ENCODE measurements at places on chromosomes 4 and X.

DNA sequence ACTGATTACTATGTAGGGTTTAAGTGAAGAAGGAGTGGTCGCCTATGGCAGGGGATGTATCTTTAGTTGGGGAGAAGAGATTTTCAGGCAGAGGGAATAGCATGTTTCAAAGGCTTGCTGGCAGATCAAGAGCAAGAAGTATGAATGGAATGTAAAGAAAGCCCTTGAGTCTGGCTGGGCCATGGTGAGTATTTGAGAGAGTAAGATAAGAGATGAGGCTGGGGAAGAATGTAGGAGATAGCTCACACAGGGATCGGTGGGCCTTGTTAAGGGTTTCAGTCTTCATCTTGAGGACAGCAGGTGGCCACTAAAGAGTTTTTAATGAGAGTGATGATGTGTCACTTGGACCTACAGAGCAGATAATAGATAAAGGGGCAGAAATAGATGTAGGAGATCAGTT is 319.1 kb upstream of the RPS6KA3 start:
- DNase-seq = no peak

DNA sequence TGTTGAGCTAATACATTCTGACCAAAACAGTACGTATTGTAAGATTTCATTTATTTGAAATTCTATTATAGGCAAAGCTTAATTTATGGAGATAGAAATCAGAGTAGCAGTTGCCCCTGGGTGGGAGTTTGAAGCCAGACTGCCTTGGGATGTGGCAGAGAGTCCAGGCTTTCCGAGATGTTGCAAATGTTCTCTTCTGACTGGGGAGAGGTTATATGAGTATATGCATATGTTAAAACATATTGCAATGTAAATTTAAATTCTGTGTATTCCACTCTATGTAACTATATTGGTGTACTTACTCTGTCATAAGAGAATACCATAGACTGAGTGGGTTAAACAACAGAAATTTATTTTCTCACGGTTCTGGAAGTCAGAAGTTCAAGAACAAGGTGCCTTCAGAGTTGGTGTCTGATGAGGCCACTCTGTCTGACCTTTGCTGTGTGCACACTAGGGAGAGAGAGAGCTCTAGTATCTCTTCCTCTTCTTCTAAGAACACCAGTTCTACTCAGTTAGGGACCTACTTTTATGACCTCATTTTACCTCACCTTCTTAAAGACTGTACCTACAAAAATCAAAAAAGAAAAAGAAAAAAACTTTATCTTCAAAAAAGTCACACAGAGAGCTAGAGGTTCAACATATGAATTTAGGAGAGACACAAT is 299.3 kb upstream of the HS3ST1 start:
- DNase-seq = no peak

DNA sequence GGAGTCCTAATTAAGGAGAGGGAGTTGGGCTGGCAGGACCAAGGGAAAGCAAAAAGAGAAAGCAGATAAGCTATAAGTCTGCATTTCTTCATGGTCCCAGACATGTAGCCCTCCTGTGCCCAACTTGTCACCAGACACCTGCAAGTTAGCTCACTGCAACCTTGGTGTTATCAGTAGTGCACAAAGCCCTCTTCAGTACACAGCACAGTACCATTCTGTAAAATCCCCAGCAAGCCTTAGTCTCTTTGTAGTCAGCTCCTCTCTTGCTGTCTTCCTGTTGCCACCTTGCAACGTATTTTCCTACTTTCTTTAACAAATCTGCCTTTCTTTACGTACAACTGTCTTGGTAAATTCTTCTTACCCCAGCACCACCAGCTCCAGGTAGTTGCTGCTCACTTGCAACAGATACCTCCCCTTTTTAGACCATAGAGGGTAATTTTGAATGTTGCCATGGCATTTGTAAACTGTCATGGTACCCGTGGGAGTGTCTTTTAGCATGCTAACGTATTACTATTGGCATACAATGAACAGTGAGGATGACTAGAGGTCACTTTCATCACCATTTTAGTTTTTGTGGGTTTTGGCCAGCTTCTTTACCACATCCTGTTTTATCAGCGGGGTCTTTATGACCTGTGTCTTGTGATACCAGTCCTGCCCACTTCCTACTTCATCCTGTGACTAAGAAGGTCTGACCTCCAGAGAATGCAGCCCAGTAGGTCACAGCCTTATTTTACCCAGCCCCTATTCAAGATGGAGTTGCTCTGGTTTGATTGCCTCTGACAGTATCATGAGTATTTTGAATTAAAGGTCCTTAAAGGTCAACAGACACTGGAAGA is 28.3 kb upstream of the AP1S2 start:
- DNase-seq = no peak

DNA sequence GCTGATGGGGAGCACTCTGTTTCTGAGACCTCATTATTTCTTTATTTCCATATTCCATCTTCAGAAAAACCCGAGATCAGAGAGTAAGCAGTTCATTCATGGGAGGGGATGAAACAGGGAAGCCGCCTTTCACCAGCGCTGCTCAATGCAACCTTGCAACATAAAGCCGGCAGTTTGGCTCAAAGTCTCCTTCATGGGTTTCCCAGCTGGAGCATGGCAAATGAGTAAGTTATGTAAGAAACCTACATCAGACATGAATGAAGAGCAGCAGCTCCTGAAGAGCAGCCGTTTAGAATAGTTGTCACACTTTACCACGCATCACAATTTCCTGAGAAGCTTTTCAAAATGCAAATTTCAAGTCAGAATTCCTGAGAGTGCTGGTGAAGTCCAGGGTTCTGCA is 578.8 kb downstream of the FSTL5 start:
- no peak for DNase-seq

GRCh38 chrX:123256378-123256777 is 72.3 kb downstream of the GRIA3 start:
- DNase-seq = no peak

- no peak for DNase-seq
These were observed 999.0 kb upstream of the ADGRL3 start for GRCh38 chr4:60201052-60201673.

GRCh38 chr4:56234098-56234497 is 153.2 kb downstream of the AASDH start:
- DNase-seq = no peak

DNA sequence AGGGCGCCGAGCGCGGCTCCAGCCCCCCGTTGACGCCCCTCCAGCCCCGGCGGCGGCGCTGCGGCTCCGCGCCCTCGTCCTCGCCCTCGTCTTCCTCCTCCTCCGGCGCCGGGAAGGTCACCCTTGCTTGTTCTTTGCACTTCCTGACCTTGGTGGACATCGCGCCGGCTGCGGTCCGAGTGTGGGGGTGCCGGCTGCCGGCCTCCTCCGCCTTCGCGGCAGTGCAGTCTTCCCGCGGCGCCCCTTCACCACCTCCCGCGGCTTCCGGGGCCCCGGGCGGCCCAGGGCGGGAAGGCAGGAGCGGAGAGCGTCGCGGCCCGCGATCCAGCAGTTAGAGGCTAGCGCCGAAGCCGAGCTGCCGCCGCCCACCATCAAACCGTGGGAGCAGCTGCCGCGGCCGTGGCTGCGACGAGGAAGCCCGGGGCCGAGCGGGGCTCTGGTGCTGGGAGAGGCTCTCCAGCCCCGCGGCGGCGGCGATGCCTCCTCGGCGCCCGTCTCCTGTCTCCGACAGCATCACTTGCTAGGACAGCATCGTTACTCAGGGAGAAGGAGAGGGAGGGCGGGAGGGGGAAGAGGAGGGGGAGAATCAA is at the start of gene TRPC3:
Gene TRPC3 (minus strand): TSS at position 540 of the 590 bp plus-strand sequence. CDS start 380 bp downstream, at position 160.
- no peak for DNase-seq

GRCh38 chr4:15756361-15756861 is 21.7 kb upstream of the CD38 start:
- no peak for DNase-seq

GRCh38 chr4:2948895-2949781 is 14.1 kb downstream of the NOP14 start:
- no peak for DNase-seq

DNA sequence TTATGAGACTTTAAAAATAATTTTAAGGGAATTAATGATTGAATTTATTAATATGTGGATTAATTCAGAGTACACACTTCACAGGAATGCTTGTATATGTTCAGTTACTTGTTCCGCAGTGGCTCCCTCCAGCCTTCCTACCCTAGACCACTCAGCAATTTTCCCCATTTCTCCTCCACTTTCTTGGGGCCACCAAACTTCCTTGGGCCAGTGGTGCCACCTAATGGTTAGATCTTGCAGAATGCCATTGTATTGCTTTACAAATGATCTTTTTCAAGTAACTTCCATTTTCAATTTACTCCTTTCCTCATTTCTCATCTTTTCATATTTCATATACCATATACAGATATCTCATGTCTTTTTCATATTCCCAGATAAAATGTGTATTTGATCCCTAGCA is 3.6 kb upstream of the RNF175 start:
- DNase-seq = no peak

DNA sequence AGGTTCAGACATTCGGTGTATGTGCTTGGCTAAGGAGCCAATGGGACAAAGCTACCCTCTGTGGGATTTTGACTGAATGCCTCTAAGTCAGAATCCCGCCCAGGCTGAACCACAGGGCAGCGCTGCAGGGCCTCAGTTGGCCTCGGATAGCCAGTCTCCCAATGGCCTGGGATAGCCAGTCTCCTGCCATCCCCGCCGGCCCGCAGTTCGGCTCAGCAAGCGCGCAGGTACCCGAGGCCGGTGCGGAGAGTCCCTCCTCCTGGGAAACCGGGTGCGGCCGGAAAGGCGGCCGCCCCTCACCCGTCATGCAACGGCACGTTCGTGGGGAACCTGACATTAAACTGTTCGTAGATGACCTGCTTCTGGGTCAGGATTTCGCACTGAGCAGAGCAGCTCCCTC is 16.1 kb downstream of the PPEF2 start:
- no peak for DNase-seq

- DNase-seq = no peak
These were observed 14.7 kb downstream of the ATP8A1 start for GRCh38 chr4:42642101-42642797.

DNA sequence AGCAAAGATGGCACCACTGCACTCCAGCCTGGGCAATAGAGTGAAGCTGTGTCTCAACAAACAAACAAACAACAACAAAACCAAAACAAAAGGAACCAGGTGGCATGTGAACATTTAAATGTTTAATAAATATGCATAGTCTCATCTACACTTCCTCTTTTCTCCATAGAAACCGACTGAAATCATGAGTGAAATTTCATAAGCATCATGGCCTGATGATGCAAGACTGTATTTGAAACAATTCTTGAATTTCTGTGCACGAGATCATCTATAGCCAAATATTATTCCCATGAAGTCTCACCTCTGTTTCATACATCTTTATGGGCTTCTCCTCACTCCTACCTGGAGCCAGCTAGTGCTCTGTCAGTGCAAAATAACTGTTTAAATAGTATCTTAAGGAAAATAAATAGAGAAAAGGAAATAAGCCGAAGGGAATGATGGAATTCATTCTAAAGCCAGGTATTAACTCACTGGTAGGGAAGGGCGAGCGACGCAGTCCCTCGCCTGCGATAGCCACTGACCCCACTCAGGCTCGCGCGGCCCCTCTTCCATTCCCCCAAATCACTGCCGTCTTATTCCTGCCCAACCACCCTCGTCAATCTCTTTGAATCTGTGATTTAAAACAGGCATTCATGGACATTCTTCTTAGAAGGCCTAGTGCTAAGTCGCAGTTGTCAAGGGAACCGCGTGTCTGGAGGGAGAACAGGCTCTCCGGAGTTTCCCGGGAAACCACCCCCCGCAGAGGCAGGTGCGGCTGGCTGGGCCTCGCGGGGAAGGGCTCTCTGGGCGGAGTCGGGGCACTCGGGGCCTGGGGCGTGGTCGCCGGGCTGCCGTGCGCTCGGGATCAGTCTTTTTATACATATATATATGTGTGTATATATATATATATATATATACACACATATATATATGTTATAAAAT is 52.4 kb upstream of the TRIM2 start:
- DNase-seq = no peak

All from thoracic aorta (tissue), 2 donors.